ENCODE measurements at places on chromosomes 4 and X. TPM values are rescaled to one million over a fixed set of nuclear protein-coding genes. Genes with fewer than 3 reads are reported as not detected.
A peak's percentile ranks its signal among the peaks of the same experiment; 100 is the strongest.

GRCh38 chr4:167779280-167779679, 313.1 kb upstream of the ANXA10 start:
- no peak for DNase-seq
- H3K4me3 ChIP-seq: no peak overlapping the region
- no peaks in the 10 kb centered on the region for H3K36me3 ChIP-seq

DNA sequence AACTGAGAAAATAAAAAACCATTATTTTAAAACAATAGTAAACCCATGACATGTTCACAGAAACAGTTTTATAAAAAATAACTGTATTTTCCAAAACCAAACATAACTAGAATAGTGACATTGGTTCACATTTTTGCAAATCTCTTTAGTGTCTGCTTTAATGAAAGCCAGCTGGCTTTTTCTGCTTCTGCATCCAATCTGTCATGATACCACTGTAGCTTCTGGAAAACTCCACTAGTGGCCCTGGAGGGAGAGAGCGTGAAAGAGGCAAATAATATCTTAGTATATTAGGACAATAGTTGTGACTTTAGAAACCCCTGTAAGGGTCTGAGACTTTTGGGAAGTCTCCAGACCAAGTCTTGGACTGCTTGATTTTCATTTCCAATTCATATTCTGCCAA, 31.1 kb downstream of the FGFBP1 start:
- H3K4me3 ChIP-seq: no peak overlapping the region
- no peak for DNase-seq
- H3K27me3 ChIP-seq: no peaks in the 10 kb centered on the region
- H3K4me1 ChIP-seq: no peaks in the 10 kb centered on the region

GRCh38 chr4:5374994-5375393, 323.7 kb downstream of the STK32B start:
- H3K27ac ChIP-seq: peak overlapping the region; percentile 52
- no peak for DNase-seq
- H3K4me1 ChIP-seq: peaks cover 34% of the 10 kb centered on the region

- H3K4me1 ChIP-seq: peaks cover 7% of the 10 kb centered on the region
- H3K27ac ChIP-seq: peak overlapping the region; percentile 22
- H3K4me3 ChIP-seq: no peak overlapping the region
These were observed 575.7 kb downstream of the TRIML1 start for GRCh38 chr4:188714907-188715306.

DNA sequence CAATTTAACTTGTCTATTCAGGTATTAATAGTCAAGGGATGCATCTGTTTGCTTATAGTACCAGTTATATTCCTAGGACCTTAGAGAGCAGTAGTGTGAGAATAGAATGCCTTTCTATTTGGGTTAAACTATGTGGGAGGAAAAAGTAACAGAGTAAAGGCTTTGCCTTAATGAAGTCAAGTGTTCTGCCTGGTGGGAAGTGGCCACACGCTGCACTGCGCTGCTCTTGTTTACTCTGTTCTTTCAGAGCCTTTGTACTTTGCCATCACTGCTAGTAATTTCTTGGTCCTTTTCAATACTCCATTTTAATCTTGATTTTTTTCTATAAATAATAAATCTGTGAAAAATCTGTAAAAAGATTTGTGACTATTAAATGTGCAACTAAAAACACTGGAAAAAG, 38.0 kb downstream of the YIPF6 start:
- DNase-seq: no peak
- no peak overlapping the region for H3K4me3 ChIP-seq
- no peak overlapping the region for H3K27ac ChIP-seq
- H3K4me1 ChIP-seq: no peaks in the 10 kb centered on the region
- peaks cover 4% of the 10 kb centered on the region for H3K36me3 ChIP-seq

Gene GIMD1
- total RNA-seq: not detected

GRCh38 chr4:168723020-168723419, 226.2 kb downstream of the PALLD start:
- H3K36me3 ChIP-seq: peaks cover 39% of the 10 kb centered on the region
- no peaks in the 10 kb centered on the region for H3K27me3 ChIP-seq
- H3K4me1 ChIP-seq: peaks cover 71% of the 10 kb centered on the region
- no peak overlapping the region for H3K4me3 ChIP-seq

Gene PPEF1
- total RNA-seq: 0.33 TPM

Gene BMP3
- total RNA-seq: not detected

DNA sequence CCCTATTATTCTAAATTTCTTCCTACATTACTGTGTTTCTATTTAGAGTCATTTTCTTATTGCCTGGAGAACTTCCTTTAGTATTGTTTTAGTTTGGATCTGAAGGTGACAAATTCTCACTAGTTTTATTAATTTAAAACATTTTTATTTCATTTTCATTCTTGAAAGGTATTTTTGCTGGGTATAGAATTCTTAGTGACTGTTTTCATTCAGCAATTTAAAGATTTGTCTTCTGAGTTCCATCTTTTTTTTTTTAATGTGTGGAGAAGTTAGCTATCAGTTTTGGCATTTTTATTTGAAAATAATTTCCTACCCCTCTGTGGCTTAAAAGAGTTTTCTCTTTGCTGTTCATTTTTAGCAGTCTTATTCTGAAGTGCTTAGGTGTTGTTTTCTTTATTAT, 169.2 kb downstream of the FRAS1 start:
- H3K4me1 ChIP-seq: peaks cover 3% of the 10 kb centered on the region
- H3K4me3 ChIP-seq: no peak overlapping the region
- H3K27ac ChIP-seq: no peak overlapping the region
- H3K36me3 ChIP-seq: peaks cover 7% of the 10 kb centered on the region
- H3K27me3 ChIP-seq: no peaks in the 10 kb centered on the region

- H3K4me3 ChIP-seq: no peak overlapping the region
- peaks cover 4% of the 10 kb centered on the region for H3K4me1 ChIP-seq
- H3K27me3 ChIP-seq: no peaks in the 10 kb centered on the region
- no peak overlapping the region for H3K27ac ChIP-seq
These were observed 35.7 kb downstream of the ING2 start for GRCh38 chr4:183540410-183541009.

Gene FRMD7
- 0.34 TPM for total RNA-seq

DNA sequence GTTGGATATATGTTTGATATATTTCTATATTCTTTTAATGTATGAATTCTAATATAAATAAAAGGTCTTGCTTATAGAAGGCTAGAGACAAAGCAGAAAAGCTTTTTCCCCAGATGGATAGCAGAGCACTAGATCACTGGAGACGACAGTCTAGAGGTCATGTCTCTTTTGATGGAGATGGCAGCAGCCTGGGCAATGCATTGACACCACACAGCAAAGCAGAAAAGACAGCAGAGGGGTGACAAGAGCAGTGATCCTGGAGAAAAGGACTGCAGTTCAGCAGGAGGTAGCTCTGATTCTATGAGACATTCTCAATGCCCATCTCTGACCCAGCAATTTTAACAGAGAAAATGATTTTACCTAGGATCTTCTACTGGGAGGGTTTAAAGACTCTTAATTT, 210.6 kb downstream of the DTHD1 start:
- H3K4me3 ChIP-seq: no peak overlapping the region
- H3K27ac ChIP-seq: no peak overlapping the region
- H3K27me3 ChIP-seq: no peaks in the 10 kb centered on the region
- no peaks in the 10 kb centered on the region for H3K36me3 ChIP-seq
- DNase-seq: no peak
- no peaks in the 10 kb centered on the region for H3K4me1 ChIP-seq

- H3K4me1 ChIP-seq: peaks cover 73% of the 10 kb centered on the region
- H3K27me3 ChIP-seq: no peaks in the 10 kb centered on the region
- DNase-seq: no peak
- peak overlapping the region; percentile 88 for H3K27ac ChIP-seq
- H3K4me3 ChIP-seq: no peak overlapping the region
- H3K36me3 ChIP-seq: peaks cover 58% of the 10 kb centered on the region
These were observed 186.7 kb downstream of the PALLD start for GRCh38 chr4:168683595-168683994.

- H3K27me3 ChIP-seq: no peaks in the 10 kb centered on the region
- H3K36me3 ChIP-seq: no peaks in the 10 kb centered on the region
- no peaks in the 10 kb centered on the region for H3K4me1 ChIP-seq
- H3K4me3 ChIP-seq: no peak overlapping the region
- DNase-seq: no peak
These were observed 18.6 kb upstream of the CAPN6 start for GRCh38 chrX:111288841-111289240.

GRCh38 chr4:178672512-178672911, 1230.3 kb upstream of the AGA start:
- no peak overlapping the region for H3K27ac ChIP-seq
- no peaks in the 10 kb centered on the region for H3K27me3 ChIP-seq

Gene BMX
- not detected for total RNA-seq

GRCh38 chrX:38018766-38019425, 12.5 kb downstream of the SYTL5 start:
- peak overlapping the region; percentile 52 for H3K4me3 ChIP-seq
- H3K27me3 ChIP-seq: no peaks in the 10 kb centered on the region
- H3K27ac ChIP-seq: peak overlapping the region; percentile 28
- peaks cover 17% of the 10 kb centered on the region for H3K4me1 ChIP-seq
- no peaks in the 10 kb centered on the region for H3K36me3 ChIP-seq
- no peak for DNase-seq

DNA sequence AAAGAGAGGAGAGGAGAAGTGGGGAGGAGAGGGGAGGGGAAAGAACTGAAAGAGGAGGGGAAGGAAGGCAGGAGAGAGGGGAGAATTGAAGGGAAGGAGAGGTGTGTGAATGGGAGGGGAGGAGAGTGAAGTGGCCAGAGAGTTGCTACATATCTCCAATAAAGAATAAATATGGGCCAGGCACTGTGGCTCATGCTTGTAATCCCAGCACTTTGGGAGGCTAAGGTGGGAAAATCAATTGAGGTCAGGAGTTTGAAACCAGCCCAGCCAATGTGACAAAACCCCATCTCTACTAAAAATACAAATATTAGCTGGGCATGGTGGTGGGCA, 482.4 kb downstream of the NAF1 start:
- no peaks in the 10 kb centered on the region for H3K27me3 ChIP-seq
- H3K36me3 ChIP-seq: no peaks in the 10 kb centered on the region
- no peak for DNase-seq
- H3K4me1 ChIP-seq: peaks cover 15% of the 10 kb centered on the region
- H3K4me3 ChIP-seq: no peak overlapping the region

- H3K4me1 ChIP-seq: peaks cover 4% of the 10 kb centered on the region
- H3K27ac ChIP-seq: peak overlapping the region; percentile 88
- no peaks in the 10 kb centered on the region for H3K27me3 ChIP-seq
- H3K4me3 ChIP-seq: peak overlapping the region; percentile 81
- no peak for DNase-seq
These were observed 261.1 kb upstream of the PLCXD1 start for GRCh38 chrX:19912-20571.

GRCh38 chr4:76898949-76899645, 1.2 kb upstream of the SOWAHB start:
- H3K4me3 ChIP-seq: peak overlapping the region; percentile 53
- no peak for DNase-seq
- H3K36me3 ChIP-seq: no peaks in the 10 kb centered on the region
- H3K27ac ChIP-seq: peak overlapping the region; percentile 62
- H3K4me1 ChIP-seq: peaks cover 21% of the 10 kb centered on the region

Gene FAM133A
- total RNA-seq: 0.65 TPM

DNA sequence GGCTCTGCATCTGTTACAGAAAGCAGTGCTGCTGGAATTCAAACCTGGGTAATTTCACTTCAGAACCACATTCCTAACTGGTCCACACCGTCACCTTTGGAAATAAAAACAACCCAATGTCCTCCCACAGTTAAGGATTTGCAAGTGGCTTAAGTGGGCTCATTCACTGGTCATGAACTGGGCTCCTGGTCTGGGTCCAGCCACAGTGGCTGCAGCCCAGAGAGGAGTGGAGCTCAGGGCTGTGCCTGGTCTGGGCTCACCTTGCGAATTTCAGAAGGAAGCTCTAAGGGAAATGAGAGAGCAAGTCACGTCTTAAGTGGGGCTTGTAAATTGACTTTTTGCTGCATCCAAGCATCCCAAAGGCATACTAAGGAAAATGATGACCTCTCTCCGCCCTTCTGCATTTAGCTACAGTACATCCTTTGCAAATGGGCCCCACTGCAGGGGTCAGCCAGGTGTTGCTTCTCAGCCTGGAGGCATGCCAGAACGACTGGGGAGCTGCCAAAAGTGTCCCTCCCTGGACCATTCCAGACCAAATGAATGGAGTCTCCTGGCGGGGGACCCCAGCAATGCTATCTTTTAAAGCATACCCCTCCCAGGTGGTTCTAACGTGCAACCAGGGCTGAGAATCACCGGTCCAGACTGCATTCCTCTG, 25.6 kb upstream of the CRMP1 start:
- H3K4me1 ChIP-seq: no peaks in the 10 kb centered on the region
- H3K27ac ChIP-seq: no peak overlapping the region
- peaks cover 61% of the 10 kb centered on the region for H3K27me3 ChIP-seq
- no peak overlapping the region for H3K4me3 ChIP-seq

Gene IL2RG
- total RNA-seq: not detected

Measured in chondrocyte (in vitro differentiated cells).